Left lung (tissue), 14 donors: ENCODE measurements at places on chromosomes 6 and 20.

DNA sequence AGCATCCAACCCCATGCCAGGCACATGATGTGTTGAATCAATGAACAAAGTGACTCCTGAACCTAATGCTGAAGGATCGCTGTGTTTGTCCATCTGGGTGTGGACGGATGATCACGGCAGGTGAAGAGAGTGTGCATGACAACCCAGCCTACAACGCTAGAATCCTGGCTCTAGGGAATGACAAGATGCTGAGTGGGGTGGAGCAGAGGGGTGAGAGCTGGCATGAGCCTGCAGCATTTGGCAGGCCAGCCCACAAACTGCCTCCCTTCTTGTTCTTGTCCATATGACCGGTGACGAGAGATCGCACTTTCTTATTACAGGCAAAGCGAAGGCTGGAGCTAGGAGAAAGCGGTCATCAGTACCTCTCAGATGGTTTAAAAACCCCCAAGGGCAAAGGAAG is 54.7 kb upstream of the CDKAL1 start:
- no peak for DNase-seq

DNA sequence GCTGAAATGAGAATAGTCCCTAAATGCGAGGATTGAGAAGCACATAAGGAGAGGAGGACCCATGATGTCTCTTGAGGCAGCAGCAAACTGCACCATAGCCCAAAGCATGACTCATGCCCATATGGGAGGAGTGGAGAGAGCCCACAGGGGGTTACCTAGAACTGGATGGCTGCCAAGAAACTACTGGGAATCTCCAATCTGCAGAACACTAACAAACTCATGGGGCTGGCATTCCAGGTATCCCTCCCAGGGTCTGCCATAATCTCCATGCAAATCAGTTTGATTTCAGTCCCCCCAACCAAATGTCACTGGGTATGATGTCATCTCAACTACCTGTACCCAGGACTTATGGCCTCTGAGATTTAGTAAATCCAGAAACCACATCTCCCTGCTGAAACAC is 410.5 kb downstream of the PTPRT start:
- DNase-seq, result no peak

- DNase-seq, result no peak
Measured at GRCh38 chr20:35595901-35596300, 19.7 kb upstream of the SPAG4 start.

- no peak for DNase-seq
Measured at GRCh38 chr6:16092990-16093389, 35.9 kb upstream of the MYLIP start.

- DNase-seq, result no peak
Measured at GRCh38 chr6:126723541-126724170, 383.7 kb downstream of the CENPW start.

GRCh38 chr6:18269253-18269652 is 4.9 kb upstream of the DEK start:
- DNase-seq, result no peak

DNA sequence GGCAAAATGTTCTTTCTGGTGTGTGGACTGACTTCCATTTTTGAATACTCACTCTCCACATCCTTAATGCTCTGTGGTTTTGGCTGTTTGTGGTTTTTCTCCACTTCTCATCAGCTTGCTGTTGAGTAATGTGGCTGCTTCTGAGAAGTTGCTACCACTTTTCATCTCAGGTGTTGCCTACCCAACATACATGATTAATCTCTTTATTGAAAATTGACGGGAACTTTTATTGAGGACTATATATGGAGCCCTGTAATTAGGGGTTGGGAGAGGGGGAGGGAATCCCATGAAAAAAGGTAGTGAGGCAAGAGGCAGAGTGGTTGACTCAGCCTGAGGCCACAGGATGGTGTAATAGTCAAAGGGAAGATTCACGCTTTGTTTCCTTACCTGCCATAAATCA is 17.6 kb downstream of the IL22RA2 start:
- no peak for DNase-seq

DNA sequence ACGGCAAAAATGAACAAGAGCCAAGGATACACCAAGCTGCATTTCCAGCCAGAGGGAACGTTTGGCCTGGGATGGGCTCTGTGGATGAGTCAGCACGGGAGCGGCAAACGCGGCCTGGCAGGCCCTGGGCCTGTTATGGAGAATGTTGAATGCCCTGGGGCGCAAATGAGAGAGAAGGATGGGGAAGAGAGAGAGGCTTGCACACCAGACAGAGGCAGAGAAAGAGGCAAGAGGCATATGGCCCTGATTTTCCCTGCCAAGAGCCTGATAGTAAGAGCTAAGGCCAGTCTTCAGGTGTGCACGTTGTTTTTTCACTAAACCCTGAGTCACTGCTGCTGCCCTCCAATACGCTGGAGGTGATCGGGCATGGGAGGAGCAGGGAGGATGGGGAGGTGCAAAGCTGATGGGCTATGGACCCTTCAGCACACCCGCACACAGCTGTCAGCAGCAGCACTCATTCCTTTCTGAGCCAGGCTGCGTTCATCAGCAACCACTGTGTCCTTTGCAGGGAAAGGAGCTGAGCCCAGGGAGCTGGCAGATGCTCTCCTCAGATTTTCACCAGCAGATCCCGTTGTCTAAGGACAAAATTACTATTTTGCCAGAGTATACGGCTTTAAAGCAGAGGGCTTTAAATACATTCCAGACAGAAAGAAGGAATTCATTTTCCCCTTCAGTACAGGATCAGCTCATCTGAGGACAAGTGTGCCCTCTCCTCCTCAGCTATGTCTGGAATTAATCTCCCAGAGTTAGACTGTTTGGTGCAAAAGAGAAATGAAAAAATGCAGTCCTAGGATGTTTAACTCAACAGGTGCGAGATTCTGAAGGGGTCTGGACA is 61.7 kb upstream of the SLC22A23 start:
- DNase-seq, result no peak

GRCh38 chr6:111774346-111774703 is 98.9 kb downstream of the FYN start:
- DNase-seq, result no peak

DNA sequence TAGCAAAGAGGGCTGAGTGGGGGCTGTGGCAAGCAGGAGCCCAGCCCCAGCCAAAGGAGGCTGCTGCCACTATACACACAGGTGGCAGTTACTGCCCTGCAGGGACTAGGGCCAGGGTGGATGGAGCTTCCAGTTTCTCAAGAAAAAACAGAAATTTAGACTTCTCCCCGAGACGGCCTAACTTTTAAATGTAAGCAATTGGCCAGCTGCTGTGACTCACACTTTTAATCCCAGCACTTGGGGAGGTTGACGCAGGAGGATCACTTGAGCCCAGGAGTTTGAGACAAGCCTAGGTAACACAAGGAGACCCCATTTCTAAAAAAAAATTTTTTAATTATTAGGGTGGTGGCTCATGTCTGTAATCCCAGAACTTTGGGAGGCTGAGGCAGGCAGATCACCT is 98.2 kb upstream of the NFATC2 start:
- no peak for DNase-seq

DNA sequence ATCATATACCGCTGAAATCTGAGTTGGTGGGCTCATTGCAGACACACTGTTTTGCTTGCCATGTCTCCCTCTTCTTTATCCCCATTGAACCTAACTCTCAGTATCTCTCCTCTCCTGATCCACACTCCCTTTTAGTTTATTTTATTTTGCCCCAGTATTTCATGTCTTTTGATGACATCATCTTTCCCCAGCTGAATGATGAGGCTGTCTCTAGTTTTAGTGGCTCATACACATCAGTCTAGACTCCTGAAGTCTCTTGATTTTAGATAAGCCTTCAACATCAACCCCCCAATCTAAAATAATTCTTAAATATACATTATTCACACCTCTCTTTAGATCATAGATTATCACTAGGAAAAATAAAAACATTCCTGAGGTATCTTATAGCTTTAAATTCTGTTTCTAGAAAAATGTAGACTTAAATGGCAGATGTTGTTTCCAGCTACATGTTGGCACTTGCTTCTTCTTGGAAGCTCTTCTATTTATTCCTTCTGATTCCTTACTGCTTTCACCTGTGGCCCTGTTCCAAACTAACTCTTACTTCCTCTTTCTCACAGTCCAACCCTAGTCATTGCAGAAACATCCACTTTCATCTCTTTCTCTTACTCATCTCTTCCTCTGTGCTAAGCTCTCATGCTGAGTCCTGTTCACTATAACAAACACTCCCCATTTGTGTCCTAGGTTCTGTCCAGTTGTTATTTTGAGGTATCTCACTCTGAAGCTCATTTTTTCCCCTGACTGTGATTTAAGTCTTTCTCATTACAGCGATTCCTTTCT is 191.9 kb upstream of the SLC35B3 start:
- DNase-seq, result no peak

- no peak for DNase-seq
Measured at GRCh38 chr6:133166766-133167165, 74.4 kb upstream of the EYA4 start.
